NCI-H1417 treated with DMSO at 0.1 percent for 48 hours (cell line): ENCODE measurements at places on chromosomes 5 and 9.

DNA sequence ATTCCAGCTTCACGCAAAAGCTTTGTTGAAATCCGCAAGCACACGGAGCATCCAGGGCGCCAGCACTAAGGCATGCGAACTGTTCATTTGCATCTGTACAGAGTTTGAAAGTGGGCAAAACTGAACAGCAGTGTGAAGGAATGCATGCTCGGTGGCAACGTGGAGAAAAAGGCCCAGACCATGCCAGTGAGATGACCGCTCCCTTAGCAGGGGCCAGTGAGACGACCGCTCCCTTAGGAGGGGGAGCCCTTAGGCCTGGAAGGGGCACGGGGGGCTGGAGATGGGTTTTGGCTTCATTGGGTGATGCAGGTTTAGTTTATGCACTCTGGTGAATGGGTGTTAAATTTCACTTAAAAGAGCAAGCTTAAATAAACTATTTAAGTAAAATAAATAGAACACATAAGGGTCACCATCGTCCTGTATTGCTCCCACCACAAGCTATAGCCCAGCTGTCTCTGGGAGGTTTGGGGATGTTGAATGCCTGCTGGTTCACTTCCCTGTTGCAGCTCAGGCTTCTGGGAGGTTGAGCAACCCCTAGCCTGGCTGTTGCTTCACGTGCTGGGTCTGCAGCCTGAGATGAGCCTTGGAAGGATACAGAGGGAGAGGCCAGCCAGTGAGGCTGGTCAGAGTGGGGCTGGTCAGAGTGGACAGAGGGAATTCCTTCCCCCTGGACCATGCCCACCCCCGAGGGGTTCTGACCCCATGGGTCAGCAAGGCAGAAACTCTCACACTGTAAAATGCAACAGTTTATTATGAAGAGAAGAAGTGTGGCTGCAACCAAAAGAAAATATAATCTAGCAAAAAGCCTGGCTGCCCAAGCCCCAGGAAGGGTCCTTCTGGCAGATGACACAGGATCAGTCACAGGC lies 4.6 kb upstream of the FCN1 start:
- DNase-seq = no peak

DNA sequence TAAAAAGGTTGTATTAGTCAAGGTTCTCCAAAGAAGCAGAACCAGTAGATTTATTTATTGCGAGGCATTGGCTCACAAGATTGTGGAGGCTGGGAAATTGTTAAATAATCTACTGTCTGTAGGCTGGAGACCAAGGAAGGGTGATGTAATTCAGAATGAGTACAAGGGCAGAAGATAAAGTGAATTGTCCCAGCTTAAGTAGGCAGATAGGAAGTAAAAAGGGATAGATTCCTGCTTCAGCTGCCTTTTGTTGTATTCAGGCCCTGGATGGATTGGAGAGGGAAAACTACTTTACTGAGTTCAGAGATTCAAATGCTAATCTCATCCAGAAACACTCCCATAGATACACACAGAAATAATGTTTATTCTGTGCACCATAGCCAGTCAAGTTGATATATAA lies 301.1 kb downstream of the CYLC2 start:
- no peak for DNase-seq

GRCh38 chr5:146005723-146006122 lies 69.3 kb downstream of the SH3RF2 start:
- DNase-seq = no peak

GRCh38 chr5:173383711-173384110 lies 55.5 kb upstream of the STC2 start:
- no peak for DNase-seq

DNA sequence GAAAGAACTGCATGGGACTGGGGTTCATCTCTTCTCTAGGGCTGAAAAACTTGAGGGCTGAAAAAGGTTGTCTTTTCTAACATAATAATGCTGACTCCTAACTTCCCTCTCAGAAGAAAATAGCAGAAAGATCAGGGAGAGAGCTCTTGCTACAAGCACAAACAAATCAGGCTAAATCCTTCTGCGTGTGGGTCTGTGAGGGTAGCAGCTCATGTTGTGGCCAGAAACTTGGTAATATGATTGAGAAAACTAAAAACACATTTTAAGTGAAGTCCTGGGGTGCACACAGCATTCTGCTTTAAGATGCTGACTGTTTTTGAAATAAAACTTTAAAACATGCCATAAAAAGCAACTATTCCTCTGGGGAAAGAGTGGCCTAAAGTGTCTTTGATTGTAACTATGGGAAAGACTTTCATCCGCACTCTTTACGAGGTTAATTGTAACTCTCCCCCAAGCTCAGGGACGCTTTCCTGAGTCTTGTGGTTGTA lies 56.7 kb downstream of the SAXO1 start:
- DNase-seq = no peak

- DNase-seq = no peak
These were observed 127.6 kb downstream of the SLF1 start for GRCh38 chr5:94745786-94746730.

GRCh38 chr9:133726401-133727276 lies 11.5 kb downstream of the SARDH start:
- DNase-seq = peak; percentile 18

DNA sequence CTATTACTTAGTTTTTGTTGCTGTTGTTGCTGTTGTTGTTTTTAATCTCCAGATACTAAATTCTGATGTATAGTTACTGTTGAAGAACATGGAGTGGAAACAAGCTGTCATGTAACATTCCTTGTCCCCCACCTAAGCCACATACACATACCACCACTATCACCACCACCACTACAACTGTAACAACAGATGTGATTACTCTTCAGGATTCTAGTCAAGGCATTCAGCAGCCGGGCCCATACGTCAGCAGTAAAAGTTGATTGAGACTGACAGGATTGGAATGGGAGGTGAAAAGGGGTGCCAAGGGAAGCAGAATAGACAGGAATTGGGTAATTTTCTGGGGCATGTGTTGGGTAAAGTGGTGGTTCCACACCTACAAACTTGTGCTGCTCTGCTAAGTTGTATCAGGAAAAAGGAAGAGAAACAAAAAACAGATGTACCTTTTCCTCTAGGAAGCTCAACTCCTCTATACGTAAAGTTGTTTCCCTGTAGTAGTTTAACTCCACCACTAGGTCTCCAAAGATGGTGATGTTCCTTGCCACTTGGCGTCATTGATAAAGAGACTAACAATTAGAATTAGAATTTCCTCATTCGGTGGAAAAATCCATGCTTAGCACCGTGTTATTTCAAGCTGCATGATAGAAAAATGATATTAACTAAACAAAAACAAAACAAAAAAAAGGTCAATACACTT lies 138.6 kb downstream of the ARRDC3 start:
- no peak for DNase-seq

DNA sequence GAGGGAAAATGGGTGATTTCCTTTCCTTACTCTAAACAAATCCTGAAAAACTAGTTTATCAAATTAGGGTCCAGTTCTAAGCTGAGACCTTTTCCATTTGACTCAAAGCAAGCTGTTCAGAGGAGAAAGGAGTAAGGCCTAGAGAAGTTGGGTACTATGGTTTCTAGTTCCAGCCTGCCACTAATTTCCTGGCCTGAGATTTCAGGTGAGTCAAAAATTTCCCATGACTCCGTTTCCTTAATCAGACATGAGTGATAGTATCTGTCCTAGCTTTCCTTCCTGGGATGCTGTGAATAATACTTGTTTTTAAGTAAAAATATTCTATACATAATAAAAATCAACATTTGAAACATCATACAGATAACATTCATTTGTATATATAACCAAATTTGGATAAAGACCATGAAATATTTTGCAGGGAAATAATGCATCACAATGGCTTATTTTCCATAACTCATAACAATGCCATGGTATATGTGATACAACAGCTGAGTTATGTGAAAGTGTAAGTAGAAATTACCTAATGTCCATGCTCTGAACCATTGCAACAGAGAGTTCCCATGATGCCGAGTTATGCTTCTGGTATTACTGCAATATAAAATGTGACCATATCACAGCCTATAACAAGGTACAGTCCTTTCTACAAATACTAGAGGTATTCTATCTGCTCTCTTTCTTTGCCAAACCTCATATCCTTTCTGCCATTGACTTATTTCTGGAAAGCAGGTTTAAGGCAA lies 142.7 kb downstream of the MLLT3 start:
- DNase-seq = no peak

DNA sequence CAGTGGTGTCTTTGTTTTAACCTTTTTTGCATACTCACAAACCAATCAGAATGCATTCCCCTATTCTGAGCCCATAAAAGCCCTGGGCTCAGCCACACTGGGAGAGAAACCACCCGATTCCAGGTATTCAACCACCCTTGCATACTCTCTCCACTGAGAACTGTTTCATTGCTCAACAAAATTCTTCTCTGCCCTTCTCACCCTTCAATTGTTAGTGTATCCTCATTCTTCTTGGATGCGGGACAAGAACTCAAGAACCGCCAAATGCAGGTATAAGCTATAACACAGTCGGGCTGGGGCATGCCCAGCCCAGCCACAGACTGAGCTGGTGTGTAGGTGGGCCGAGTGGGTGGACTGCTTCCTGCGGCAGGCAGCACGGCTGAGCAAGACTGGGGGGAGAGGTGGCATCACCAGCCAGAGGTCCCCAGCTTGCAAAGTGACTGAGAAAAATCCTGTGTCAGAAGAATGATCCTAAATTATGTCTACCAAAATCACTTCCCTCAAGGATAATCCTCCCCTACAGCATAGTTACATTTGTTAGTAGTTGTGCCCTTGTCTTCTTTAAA lies 141.0 kb downstream of the SSBP2 start:
- DNase-seq = no peak

DNA sequence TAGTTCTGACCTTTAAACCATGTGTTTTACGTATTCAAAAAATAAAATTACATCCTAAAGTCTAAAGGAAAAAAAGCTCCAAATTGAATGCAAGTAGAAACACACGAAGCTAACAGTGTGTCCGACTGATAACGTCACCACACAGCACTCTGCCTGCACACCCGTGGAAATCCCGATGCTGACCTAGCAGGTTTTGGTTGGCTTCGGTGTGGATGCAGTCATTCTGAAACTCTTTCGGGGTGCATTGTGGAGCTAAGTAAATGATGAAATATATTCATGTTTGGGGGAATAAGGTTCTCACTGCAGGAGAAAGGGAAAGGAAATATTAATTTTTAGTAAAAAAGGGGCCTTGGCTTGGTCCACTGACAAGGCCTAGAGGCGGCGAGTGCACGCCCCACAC lies 2.0 kb downstream of the RASGEF1C start:
- DNase-seq = no peak

DNA sequence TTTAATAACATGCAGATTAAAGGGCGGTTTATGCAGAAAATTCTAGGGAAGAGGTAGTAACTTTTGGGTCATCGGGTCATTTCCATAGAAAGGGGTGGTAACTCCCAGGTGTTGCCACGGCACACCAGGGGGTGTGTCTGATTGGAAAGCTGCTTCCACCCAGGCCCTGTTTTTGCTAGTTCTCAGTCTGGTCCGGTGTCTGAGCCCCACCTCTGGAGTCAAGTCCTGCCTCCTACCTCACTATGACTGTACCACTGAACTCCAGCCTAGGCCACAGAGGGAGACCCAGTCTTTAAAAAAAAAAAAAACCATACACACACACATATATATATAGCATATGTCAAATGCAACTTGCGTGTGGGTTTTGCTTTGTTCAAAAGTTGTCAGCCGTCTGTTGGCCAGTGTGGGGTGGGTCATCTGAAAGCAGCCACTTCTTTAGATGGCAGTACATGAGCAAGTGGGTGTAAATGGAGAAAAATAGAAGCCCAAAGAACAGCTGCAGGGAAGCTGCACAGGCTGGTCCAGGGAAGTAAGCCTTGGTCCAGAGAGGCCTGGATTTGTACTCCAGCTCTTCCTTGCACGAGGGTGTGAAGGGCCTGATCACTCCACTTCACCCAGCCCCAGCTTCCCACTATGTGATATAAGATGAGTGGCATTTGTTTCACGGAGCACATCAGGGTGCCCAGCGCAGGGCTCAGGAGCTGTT lies 110.7 kb upstream of the SPRY4 start:
- no peak for DNase-seq

GRCh38 chr9:6926436-6926835 lies 168.7 kb downstream of the KDM4C start:
- no peak for DNase-seq

GRCh38 chr5:34866989-34867471 lies 28.1 kb downstream of the TTC23L start:
- DNase-seq = no peak

DNA sequence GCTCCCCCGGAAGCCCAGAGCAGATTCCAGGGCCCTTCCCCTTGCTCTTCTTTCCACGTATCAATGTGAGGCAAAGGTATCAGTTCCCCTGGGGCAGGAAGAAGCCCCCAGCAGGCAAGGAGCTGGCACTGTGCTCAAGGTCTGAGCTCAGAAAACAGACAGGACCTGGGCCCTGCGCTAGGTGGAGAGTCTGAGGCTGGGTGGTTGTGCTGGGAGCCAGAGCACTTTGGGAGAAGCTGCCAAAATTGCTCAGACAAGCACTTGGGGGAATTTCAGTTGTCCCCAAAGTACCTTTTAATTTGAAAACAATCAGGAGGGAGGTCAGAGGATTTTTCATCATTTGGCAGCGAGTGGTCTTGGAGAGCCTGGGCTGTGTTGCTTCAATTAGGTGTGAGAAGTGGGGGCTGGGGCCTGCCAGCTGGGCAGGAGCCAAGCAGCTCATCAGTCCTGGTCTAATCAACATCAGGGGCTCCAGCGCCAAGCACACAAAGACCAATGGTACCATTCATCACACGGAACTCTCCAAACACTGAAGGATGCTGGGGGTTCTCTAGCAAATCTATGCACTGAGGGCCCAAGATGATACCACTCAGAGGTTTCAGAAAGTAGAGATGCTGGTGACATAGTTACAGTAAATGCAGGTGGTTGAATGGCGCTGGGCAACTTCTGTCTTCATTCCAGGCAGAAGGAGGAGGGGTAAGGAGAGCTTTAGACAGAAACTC lies 176.5 kb downstream of the SNX18 start:
- no peak for DNase-seq

DNA sequence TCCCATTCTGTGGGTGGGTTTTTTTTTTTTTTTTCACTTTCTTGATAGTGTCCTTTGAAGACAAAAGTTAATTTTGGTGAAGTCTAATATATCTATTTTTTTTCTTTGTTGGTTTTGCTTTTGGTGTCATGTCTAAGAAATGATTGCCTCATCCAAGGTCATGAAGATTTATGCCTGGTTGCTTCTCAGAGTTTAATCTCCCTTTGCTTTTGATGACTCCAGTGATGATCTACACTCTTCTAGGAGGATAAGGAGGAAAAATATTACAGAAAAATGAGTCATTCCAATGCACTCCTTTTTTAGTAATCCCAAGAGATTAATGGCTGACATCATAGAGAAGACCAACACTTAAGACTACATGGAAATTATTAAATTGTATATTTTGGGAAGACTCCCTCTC lies 79.7 kb upstream of the ICE1 start:
- no peak for DNase-seq

DNA sequence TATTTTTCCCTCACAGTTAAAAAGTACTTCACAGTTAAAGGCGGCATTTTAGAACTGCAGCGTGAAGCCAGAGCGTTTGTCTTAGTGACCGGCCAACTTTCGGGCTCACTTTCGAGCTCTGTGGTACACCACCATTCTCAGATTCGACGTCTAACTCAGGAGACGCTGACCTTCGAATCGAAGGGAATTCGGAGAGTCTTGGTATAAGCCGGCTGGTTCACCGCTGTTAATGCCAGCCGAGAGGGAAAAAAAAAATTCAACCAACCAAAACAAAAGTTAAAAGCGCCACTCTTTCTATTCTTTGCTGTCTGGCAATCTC lies 544 bp upstream of the SNX24 start:
- no peak for DNase-seq

GRCh38 chr5:61330341-61330844 lies 1.7 kb upstream of the ZSWIM6 start:
- no peak for DNase-seq

GRCh38 chr9:100473276-100474081 lies 530 bp downstream of the TMEFF1 start:
- DNase-seq = no peak

GRCh38 chr9:20550326-20550725 lies 72.0 kb downstream of the MLLT3 start:
- DNase-seq = no peak
